Stimulated activated CD4-positive, alpha-beta T cell treated with anti-CD3 and anti-CD28 coated beads, Interleukin-4, amount 100 ng/mL, for 24 hours (primary cell): ENCODE measurements at places on chromosomes 16 and 17.

DNA sequence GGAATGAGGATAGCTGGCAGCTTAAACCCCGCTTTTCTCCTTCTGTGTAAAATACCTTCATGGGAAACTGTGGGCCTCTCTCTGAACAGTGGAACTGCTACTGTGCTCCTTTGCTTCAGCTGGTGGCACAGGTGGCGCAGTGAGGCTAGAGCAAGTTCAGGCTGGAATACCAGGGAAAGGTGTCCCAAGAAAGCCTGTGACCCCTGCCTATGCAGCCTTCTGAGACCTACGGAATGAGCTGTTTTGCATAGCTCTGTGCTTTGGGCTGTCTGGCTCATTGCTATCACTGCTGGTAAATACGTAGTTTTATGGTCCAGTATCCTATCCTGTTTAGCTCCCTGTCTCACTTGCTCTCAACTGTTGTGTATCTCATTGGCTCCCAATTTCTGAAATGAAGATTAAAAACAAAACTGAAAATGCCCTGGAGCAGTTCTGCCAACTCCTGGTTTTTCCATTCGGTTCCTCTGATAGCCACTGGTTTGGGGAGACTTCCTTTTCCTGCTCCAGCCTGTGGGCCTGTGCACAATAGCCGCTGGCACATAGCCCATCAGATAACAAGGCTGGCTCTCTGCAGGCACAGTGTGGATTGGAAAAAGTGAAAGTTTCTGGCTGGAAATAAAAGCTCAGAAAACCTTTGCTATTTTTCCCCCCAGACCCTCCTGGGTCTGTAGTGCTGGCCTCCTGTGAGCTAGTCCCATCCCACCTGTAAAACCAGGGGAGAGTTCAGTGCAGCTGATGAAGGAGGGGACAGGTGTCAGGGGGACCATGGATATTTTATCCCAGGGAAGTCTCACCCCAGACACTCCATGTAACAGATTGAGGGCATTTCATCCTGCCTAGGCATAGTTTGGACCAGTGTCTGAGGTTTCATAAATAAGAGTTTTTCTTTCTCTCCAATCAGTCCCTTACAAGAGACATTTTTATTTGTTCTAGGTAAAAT is 24.0 kb downstream of the LIMD2 start:
- no peak for DNase-seq

DNA sequence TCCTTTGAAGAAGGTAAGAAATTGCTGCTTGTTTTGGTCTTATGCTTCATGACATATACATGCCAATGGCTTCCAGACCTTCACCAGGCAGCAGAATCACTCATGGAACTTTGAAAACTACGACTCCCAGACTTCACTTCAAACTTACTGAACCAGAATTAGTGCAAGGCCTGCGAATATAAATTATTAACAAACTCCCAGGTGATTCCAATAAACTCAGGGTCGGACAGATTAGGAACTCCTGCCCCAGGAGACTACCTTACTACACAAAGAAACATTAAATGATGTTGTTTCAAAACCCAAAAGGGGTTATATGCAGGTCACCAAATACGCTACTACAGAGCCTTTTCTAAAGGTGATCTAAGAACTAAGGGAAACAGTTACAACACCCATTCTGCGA is 20.4 kb downstream of the PSME3IP1 start:
- DNase-seq = no peak

GRCh38 chr17:35006961-35007360 is 26.6 kb downstream of the LIG3 start:
- DNase-seq = no peak

GRCh38 chr17:81667754-81668153 is 1.2 kb downstream of the CCDC137 start:
- DNase-seq = no peak

GRCh38 chr17:22459953-22460350 is 767.6 kb downstream of the KCNJ18 start:
- no peak for DNase-seq

- no peak for DNase-seq
Measured at GRCh38 chr17:78345791-78346494, 13.9 kb downstream of the SOCS3 start.

- DNase-seq = peak; percentile 25
Measured at GRCh38 chr17:43578699-43579565, 32.8 kb upstream of the ETV4 start.

DNA sequence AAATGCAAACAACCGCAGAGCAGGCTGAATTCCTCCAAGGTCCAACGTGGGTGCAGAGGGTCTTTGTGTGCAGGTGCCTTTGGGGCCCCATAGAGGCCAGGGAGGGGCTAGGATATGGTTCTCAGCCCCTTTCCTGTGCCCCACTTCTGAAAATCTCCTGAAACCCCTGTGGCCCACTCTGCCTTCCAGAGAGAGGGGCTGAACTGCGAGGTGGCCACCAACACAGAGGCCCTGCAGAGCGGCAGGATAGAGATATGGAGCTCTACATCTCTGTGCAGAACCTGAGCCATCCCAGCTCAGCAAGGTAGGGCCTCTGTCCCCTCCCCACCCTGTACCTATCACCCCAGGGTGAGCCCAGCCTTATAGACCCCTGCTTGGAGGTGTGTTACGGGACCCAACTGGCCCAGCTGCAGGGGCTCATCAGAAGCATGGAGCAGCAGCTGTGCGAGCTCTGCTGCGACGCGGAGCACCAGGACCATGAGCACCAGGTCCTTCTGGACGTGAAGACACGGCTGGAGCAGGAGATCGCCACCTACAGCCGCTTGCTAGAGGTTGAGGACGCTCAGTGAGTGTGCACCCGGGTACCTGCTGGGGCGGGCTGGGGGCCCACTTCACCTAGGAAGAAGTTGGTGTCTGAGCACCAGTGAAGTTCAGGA is 5.5 kb downstream of the USP6 start:
- DNase-seq = no peak

DNA sequence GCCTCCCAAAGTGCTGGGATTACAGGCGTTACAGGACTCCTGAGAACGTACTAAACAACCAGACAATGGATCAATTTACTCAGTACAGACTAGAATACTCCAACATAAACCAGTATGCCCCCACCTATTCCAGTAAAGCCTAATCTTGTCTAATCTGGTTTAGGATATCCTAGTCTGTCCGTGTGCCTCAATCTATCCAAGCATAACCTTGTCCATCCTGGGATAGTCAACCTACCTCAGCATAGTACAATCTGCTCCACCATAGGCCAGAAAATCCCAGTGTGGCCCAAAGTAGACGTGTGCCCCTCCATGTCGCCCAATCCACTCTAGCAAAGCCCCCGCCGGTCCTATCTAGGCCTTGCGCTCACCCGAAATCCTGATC is 625 bp downstream of the DVL2 start:
- no peak for DNase-seq

DNA sequence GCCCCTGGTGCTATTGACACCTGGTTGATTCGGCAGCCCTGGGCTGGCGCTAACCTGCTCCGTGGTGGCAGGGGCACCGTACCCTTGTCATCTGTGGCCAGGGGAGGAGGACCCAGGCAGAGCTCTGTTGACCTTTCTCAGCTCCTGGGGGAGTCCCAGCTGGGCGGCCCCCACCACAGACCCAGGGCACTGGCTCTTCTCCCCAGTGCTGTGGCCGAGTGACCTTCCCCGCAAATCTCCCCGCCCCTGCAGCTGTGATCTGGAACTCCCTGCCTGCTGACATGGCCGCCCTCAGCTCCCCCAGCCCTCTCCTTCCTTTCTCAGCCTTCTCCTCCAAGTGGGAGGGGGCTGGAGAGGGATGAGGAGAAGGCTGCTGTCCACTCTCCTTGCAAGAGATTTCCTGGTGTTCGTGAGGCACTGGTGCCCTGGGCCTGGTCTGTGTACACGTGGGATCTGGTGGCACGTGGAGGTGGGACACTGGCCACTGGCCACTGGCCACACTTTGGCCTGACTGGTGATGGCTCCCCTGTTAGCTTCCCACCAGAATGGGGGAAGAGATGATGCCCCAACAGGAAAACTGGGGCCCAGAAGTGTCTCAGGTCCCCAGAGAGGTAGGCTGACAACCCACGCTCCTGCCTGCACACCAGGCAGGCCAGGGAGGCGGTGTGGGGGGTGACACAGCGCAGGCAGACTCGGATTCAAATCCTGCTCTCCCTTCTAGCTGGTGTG is 8.2 kb downstream of the FMNL1 start:
- DNase-seq = peak; percentile 41

GRCh38 chr17:65902155-65902554 is 289.8 kb downstream of the CEP112 start:
- no peak for DNase-seq

- no peak for DNase-seq
Measured at GRCh38 chr16:25570131-25570530, 121.6 kb upstream of the HS3ST4 start.

DNA sequence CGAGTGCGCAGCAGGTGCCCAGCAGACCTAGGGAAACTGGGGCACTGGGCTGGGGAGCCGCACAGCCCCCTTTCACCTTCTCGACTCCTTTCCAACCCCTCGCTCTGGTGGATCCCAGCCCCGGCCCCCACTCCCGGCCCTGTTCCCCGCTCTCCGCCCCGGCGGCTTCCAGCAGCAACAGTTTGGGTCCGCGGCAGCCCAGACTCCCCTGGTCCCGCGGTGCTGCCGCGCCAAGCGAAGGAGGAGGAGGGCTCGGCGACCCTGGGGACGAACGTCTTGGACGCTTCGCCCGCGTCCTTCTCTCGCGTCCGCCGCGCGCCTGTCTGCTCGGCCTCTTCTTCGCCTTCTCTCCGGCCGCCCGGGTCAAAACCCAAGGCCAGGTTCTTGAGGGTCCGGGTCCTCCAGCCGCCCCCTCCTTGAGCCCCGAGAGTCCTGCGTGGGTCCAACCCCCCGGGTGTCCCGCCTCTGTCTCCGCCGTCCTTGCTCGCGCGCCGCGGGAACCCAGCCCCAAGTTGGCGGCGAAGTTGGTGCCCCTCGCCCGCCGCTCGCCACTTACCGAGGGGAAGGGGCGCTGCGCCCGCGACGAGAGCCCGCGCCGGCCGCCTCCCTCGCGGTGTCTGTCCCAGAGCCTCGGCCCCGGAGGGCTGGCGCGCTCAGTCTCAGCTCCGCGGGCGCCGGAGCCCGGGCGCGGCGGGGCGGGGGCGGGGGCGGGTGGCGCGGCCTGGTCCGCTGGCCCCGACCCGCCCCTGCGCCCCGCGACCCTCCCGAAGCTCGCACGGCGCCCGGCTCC is 1.4 kb upstream of the GRIN2C start:
- no peak for DNase-seq

- no peak for DNase-seq
Measured at GRCh38 chr17:31425282-31426040, 34.0 kb downstream of the RAB11FIP4 start.

GRCh38 chr17:3846437-3847164 is 555 bp upstream of the NCBP3 start:
- DNase-seq = no peak
